Mesothelial cell of epicardium (in vitro differentiated cells): ENCODE measurements at places on chromosomes 2 and 18.

GRCh38 chr2:228493852-228494251 is 312.4 kb upstream of the SPHKAP start:
- no peak for DNase-seq

- no peak for DNase-seq
These were observed 9.9 kb downstream of the GRP start for GRCh38 chr18:59229701-59230443.

DNA sequence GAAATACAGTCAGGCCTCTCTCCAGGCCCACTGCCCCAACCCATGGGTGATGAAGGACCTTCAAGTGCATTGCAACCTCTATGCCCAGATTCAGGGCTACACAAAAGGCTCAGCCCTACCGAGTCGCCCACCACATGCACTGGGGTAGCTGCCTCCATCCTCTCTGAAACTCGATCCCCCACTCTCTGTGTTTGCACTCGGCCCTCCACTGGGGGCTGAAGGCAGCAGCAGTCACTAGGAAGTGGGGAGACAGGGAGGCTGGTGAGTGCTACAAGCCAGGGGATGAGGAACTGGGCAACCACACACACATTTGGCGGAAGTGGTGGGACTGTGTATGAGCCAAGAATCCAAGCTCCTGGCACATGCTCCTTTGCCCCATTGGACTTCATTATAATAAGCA is 94.6 kb downstream of the CERS6 start:
- DNase-seq = no peak

DNA sequence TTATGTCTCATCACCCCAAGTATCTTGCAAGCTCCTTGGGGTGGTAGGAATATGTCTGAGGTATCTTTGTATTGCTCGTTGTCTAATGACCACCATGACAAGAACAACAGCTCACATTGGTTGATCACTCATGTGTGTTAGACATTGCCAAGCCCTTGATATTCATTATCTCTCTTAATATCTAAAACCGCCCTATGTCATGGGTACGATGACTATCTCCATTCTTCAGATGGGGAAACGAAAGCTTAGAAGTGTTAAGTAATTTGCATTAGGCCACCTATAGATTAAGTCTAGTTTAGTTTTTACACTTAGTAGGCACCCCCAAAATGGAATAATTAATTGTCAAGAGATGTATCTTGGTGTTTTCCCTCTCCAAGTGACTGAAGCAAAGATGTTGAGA is 57.0 kb downstream of the ICOS start:
- no peak for DNase-seq

GRCh38 chr2:187198136-187198535 is 249.9 kb downstream of the CALCRL start:
- no peak for DNase-seq

- DNase-seq = no peak
These were observed 622.6 kb downstream of the EPHA4 start for GRCh38 chr2:220949466-220949865.

DNA sequence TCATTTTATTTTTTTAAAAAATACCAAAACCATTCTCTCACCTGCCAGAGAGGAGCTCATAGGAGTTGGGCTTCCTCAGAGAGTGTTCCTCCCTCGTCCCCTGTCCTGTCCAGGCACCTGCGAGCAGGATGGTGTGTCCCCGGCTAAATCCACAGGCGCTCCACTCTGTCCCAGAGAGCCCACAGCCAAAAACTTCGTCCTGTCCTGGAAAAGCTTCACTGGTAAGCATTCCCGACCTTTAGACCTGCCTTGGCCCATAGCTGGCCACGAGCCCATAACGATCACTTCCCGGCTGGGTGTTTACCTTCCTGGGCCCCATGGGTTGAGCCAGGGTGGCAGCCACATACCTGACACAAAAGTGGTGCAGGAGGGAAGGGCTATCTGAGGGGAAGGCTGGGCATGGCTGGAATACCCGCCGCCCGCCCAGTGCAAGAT is at the start of gene NGEF:
TSS of gene NGEF (minus strand) at position 230 of the 435 bp plus-strand sequence. CDS start 38,366 bp downstream, outside the sequence.
- no peak for DNase-seq

GRCh38 chr18:63553081-63553480 is 10.9 kb downstream of the SERPINB12 start:
- DNase-seq = no peak

DNA sequence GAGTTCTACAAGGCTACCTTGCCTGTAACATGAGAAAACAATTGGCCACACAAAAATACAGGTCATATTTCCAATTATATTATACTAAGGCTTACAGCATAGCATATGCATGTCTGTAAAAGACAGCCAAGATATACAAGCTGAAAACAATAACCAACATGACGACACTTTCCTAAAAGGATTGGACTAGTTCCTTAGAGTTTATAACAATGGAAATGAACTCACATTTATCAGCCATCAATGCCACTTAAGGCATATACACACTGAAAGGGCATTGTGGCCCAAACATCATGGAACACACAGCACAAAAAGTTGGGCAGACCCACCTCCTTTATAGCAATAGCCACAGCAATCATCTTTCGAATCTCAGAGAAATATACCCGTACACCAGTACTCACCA is 52.0 kb downstream of the SLC40A1 start:
- DNase-seq = no peak

GRCh38 chr2:229090225-229090624 is 180.9 kb downstream of the PID1 start:
- no peak for DNase-seq

DNA sequence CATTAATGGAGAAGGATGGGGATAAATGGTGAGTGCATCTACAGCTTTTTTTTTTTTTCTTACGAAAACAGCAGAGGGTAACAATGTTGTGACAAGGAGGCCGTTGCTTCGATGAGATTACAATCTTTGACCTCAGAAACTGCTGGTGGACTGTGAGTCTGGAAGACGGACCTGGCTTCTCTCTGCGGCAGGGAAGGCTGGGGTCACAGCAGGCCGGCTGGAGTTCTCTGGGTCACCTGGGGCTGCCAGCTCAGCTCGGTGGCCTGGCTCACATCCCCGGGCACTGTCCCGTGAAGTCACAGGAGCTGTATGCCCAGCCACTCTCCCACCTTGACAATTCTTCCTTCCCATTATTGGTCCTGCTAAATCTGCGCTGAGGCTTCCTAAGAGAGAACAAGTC is 160.8 kb downstream of the ACKR3 start:
- DNase-seq = no peak

DNA sequence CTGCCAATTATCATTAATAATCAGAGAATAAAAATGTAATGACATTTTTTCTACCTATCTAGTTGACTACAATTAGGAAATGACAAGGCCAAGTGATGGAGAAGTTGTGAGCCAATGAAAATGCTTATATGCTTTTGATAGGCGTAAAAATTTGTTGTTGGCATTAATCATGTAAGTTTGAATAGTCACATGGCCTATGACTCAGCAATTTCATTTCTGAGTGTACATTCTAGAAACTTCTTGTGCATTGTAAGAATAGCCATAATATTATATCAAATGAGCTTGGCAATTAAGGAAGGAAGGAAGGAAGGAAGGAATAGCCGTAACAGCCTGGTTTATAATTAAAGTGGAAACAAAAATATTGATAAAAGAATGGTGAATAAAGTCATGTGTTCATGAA is 179.9 kb downstream of the PTH2R start:
- DNase-seq = no peak
